ENCODE measurements at places on chromosomes 5 and 9.

GRCh38 chr5:146342519-146342881 lies 3.9 kb downstream of the POU4F3 start:
- no peak for DNase-seq

DNA sequence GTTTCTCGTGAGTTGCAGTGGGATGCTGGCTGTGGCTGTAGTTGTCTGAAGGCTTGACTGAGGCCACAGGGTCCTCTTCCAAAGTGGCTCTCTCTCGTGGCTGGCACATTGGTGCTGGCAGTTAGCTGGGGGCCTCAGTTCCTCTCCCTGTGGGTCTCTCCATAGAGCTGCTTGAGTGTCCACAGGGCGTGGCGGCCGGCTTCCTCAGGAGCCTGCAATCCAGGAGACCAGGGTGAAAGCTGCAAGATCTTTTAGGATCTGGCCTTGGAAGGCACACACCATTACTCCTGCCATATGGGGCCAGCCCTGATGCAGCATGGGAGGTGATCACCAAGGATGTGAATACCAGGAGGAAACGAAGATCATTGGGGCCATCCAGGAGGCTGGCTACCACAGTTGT lies 41.1 kb downstream of the ANKRD33B start:
- no peak for DNase-seq

DNA sequence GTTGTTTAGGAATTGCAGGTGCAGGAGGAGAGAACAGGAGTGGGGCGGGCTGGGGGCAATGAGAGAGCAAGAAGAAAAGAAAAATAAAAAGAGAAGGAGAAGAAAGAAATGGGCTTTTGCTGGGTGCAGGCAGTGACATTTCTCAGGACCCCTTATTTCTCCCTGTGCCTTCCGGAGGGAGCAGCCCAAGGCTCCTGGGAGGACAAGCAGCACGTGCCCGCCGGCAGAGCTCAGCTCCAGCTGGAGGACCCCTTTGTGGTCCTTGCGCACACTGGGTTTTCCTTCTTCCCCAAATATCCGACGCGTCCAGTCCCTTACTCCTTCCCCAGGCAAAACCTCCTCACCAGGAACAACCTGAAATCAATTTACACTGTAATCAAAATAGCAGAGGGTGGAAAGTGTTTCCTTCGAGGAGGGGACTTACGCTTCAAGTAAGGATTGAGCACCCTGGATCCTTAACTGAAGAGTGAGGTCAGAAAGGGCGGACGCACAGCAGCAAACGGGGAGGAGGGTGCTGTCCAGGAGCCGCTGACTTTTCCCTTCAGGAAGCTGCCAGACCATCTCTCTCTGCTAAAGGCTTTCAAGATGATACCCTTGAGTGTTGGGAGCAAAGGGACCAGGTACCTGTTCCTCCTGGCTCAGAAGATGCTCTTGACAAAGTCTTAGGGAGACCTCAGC lies 2.1 kb downstream of the BTNL9 start:
- no peak for DNase-seq

DNA sequence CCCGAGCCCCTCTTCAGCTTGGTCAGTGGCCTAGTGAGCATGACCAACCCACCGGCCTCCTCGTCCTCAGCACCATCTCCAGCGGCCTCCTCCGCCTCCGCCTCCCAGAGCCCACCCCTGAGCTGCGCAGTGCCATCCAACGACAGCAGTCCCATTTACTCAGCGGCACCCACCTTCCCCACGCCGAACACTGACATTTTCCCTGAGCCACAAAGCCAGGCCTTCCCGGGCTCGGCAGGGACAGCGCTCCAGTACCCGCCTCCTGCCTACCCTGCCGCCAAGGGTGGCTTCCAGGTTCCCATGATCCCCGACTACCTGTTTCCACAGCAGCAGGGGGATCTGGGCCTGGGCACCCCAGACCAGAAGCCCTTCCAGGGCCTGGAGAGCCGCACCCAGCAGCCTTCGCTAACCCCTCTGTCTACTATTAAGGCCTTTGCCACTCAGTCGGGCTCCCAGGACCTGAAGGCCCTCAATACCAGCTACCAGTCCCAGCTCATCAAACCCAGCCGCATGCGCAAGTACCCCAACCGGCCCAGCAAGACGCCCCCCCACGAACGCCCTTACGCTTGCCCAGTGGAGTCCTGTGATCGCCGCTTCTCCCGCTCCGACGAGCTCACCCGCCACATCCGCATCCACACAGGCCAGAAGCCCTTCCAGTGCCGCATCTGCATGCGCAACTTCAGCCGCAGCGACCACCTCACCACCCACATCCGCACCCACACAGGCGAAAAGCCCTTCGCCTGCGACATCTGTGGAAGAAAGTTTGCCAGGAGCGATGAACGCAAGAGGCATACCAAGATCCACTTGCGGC lies 1.8 kb downstream of the EGR1 start:
- no peak for DNase-seq

GRCh38 chr9:30015073-30015472 lies 2369.4 kb upstream of the ACO1 start:
- no peak for DNase-seq

DNA sequence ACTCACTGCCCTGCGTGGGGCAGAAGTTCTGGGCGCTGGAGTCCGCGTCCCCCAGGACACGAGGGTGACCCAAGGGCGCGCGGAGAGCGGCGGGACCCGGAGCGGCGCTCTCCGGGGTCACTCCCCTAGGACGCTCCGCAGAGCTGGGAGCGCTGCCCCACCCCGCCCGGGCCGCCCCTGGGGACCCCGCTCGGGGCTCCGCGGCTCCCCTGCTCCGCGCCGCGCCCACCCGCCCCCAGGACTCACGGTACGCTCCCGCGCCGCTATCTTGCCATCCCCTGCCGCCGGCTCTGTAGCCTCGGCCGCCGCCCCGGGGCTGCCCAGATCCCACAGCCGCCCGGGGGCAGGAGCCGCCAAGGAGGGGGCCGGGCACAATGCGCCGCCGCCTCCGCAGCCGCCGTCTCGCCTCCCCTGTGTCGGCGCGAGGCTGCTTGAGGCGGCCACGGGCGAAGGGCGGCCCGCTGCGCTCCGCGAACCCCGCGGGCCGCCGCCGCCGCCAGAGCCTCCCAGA lies 303 bp downstream of the LIFR start:
- no peak for DNase-seq

- DNase-seq = no peak
Observed at GRCh38 chr9:107404161-107404560, 85.4 kb downstream of the KLF4 start.

- DNase-seq = no peak
Observed at GRCh38 chr9:4490705-4491625, 697 bp downstream of the SLC1A1 start.

- DNase-seq = no peak
Observed at GRCh38 chr9:15423231-15423985, 732 bp downstream of the SNAPC3 start.

DNA sequence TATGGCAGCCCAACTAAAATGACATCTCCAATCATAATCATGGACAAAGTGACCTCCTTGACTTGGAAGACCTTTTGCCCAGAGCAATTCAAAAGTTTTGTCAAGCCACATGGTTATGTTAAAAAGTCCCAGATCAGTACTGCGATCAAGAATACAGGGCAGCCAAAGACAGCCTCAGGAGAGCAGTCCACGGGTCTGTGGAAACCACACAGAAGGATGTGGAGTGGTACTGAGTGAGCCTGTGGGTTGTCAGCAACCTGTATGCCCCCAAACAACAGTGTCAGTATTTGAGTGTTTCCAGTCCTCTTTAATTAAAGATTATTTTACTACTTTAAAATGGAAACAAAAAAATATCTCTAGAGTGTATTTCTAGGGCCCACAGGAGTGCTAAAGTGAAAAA lies 345.4 kb upstream of the EFNA5 start:
- no peak for DNase-seq

DNA sequence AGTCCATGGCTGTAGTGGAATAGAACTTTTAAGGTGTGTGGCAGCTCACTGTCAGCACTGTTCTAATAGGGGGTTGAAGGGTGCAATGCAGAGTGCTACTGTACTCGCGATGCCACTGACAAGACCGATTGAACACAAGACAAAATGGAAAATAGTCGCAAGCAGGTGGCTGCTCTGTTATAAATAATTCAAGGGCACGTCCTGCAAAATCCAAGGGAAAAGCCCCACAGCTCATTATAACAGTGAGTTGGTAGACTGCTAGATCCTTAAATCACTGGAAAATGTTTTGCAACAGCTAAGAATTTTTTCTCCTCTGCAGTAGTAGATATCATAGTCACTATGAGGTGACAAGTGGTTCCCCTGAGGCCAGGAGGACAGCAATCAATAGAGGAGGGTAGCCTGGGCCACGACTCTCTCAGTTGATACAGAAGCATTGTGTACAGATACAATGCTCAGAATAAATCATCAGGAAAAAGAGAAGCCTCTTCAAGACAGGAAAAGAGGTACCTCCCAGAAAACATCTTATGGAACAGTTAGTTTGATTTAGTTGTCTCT lies 926.3 kb downstream of the TLE4 start:
- DNase-seq = no peak

- DNase-seq = no peak
Observed at GRCh38 chr9:93824386-93825294, 130.5 kb downstream of the BARX1 start.

GRCh38 chr5:52334367-52334766 lies 453.3 kb upstream of the ITGA1 start:
- no peak for DNase-seq

GRCh38 chr9:112271466-112272098 lies 61.8 kb downstream of the PTBP3 start:
- DNase-seq = no peak

DNA sequence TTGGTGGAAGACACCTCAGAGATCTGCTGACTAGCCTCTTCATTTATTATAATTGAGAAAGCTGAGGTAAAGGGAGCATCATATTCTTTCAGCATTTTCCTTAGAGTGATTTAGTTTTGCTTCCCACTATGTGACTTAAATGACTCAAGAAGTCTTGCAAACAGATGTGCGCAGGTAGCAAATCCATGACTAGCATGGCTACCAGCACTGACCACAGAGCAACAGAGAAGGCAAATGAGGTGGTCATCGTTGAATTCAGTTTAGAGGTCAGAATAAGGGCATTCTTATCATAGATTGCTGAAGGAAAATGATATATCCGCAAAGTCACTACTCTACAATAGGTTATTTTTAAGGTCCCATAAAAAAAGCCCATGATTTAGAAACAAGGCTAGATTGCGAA lies 162.2 kb downstream of the PIK3R1 start:
- no peak for DNase-seq

- no peak for DNase-seq
Observed at GRCh38 chr9:123472862-123473614, 117.0 kb downstream of the CRB2 start.

- no peak for DNase-seq
Observed at GRCh38 chr5:120464627-120465435, 731 bp downstream of the PRR16 start.

DNA sequence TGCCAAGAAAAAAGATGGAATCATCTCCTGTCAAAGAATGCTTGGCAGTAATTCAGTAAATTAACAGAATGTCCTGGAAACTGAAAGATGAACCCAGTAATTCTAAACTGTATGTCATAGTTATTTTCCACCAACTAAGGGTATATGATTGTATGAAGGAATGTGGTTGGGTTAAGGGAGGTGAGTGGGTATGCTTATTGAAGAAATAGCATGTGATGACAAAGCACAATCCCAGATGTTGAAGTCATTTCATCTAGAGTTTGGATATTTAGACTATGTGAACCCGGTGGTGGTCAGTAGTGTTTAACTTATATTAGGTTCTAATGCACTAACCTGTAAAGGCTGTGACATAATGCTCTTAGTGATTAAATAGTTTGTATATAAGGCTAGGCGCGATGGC lies 87.3 kb downstream of the CDKN2A start:
- DNase-seq = no peak

GRCh38 chr5:36570301-36571095 lies 35.9 kb upstream of the SLC1A3 start:
- DNase-seq = no peak

DNA sequence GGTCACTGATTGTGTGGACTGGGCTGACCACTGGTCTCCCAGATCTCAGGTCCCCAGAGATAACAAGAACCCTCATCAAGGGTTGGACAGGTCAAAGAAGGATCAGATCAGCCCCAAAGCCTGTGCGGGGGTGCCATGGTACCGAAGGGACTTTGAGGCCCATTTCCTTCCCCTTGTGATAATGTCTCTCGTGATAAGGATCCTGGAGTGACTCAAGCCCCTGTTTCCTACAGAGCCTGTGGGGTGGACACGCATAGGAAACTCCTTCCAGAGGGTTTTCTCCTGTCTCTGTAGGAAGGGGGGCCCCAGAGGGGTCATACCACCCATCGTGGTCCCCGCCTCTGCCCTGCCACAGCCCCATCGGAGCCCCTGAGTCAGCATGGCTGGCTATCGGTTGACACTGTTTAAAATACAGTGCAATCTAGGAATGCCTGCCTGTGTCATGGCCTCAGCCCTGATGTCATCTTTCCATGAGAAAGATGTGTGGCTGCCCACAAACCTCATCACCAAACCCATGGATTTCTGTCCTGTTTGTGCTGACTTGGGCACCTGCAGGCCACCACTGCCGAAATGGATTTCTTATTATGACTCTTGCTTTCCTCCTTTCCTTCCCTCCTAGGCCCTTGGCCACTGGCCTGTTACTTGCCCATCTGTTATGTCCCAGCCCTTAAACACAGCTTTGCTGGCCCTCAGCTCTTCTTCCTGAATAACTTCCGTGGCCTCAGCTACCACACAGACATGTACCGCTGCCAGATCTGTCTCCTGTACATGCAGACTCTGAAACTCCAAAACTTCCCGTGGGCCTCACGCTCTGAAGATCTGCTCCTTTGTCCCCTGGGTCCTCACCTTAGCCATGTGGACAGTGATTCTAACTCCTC lies 2.9 kb upstream of the CSF2 start:
- no peak for DNase-seq

DNA sequence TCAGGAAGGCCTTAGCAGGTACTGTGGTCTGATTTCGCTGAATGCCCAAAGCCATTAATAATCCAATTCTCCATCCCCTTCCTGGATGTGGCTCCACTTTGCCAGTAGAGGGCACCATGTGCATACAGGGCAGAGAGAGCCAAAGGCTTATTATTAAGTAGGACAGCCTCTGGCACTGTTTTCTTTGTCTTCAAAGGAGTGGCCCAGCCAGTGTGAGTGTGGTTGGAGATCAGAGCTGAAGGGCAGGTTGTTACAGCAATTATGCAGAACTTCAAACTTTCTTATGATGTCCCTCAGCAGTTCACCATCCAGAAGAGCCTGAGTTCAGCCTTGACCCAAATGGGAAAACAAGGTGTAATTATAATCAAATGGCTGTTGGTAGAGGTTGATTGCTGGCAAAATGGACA lies 38.6 kb upstream of the CEMIP2 start:
- peak; percentile 7 for DNase-seq

DNA sequence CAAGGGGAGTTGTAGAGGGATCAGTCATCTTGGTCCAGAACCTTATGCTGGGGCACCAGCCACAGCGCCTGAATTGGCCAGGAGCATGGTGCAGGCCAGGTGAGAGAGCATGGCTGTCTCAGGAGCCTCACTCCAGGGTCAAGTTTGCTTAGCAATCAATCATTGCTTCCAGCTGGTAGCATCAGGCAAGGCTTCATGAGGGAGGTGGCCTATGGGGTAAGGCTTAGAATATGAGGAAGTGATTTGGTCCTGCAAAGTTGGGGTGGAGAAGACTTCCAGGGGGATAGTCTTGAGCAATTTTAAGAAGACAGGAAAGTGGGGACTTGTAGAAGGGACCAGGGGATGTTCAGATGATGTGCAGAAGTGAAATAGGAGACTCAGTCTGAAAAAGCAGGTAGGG lies 53.9 kb upstream of the PITX1 start:
- DNase-seq = no peak

Data from activated naive CD8-positive, alpha-beta T cell treated with anti-CD3 and anti-CD28 coated beads, Interleukin-2, amount 50 U/mL, for 16 hours (primary cell).